ENCODE measurements at places on chromosomes 4 and X.

DNA sequence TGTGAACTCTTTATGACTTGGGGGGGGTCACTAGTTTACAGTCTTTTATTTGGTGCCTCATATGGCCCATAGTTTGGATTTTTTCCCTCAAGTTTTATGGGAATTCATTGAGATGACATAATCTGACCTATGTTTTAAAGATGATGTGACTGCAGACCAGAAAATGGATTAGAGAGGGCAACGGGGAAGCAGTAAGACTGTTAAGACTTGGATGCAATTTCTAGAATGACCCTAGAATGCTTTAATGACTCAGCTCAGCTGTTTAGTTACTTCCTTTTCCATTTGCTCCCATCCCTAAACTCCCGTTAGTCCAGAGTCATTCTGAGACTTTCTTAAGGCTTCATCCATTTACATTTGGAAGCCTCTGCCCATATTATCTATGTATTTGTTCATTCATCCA lies 59.9 kb upstream of the PDGFRA start:
- DNase-seq = no peak

GRCh38 chrX:6885396-6885795 lies 262.1 kb upstream of the STS start:
- no peak for DNase-seq

- no peak for DNase-seq
Observed at GRCh38 chr4:101292901-101293300, 54.4 kb downstream of the PPP3CA start.

- no peak for DNase-seq
Observed at GRCh38 chr4:107931775-107932321, 499 bp downstream of the CYP2U1 start.

DNA sequence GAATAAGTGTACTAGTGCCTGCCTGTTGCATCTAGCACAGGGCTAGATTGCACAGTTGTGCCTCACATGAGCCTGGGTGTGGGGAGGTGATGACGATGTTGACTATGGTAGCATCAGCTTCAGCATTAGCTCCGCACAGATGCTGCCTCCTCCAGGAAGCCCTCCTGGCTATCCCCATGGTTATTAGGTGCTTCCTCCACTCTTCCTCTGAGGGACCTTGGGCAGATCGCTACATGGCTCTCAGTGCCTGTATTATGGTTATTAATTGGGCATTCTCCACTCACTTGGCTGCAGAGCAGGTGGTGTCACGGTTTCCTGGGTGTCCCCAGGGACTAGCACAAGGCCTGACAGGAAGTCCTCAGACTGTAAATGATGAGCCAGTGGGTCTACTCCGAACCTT lies 325.6 kb downstream of the ARHGAP10 start:
- no peak for DNase-seq

DNA sequence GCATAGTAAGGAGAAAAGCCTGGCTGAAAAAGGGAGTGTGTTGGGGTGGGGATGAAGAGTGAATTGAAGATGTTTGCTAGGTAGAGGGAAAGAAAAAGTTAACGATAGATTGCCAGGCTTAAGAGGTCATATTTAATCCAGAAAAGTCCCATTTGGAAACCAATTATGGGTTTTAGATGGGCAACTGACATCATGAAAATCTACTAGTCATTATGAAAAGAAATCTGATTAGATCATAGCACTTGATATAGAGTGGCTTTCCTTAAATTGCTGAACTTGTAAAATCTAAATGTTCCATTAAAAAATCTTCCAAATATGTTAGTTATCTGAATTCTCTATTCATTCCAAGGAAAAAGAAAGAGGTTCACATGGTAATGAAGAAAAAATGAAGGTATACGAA lies 37.5 kb upstream of the IL21 start:
- no peak for DNase-seq

DNA sequence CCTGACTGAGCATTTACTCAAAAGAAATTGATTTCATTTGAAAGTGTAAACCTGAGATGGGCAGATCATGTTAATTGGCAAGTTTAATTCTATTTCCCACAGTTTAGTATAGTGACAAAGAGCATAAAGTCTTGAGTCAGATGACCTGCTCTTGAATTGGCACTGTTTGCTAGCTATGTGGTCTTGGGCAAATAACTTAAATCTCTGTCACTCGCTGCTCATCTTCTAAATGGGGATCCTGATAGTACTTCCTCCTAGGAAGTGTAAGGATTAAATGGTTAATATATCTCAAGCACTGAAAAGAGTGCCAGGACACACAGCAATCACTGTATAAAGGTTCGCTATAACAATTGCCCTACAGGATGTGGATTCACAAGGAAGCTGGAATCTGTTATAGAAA lies 242.8 kb upstream of the JADE1 start:
- no peak for DNase-seq

- no peak for DNase-seq
Observed at GRCh38 chr4:189613207-189613606, 327.5 kb upstream of the FRG1 start.

- DNase-seq = no peak
Observed at GRCh38 chr4:139715746-139716391, 50.2 kb downstream of the MGST2 start.

- no peak for DNase-seq
Observed at GRCh38 chr4:115428455-115428854, 315.0 kb upstream of the NDST4 start.

- no peak for DNase-seq
Observed at GRCh38 chr4:91340822-91341221, 962.9 kb upstream of the GRID2 start.

DNA sequence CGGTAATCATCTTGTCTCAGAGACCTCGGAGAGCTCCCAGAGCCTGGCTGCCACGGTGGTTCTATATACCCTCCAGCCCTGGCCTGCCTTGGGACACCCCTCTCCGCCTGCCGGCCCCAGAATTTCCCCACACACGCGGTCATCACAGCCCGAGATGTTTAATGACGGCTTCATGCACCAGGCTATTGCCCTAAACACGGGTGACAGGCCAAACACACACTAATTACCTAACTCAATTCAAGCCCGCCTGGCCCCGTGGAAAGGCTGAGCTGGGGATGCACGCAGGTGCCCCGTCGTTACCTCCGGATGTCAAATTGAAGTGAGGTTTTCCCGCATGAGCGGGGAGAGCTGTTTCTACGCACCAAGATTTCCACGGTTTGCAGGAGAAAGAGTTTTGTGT lies 72.9 kb upstream of the PPP2R3B start:
- no peak for DNase-seq

DNA sequence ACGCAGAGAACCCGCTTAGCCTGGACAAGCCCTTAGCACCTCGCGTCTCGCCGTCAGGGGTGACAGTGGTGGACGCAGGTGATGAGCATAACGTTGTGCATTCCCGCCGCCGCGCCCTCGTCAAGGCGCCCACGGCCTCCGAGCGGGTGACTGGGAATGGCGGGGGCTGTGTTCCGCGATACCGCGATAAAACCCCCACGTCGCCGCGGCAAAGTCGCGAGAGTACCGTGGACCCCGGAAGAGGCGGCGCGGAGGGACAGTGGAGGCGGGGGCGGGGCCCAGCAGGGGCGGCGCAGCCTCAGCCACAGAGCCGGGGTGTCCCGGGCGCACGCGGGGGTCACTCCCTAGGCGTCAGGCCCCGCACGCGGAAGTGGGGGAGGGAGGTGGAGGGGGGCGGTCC lies 53.8 kb downstream of the ZFYVE28 start:
- no peak for DNase-seq

DNA sequence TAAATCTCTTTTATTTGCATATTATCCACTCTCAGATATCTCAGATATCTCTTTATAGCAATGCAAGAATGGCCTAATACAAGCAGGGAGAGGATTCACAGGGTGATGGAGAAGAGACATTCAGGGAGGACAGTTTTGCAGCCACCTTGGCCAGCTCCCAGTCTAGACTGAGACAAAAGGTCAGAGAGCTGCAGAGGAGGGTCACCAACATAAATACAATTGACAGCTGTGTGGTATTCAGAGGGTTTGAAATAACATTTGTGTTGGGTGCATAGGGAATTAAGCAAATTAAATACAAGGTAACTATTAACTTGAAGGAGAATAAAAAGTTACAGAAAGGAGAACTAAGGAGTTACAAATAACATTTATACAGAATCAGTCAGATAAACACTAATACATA lies 189.5 kb upstream of the TAPT1 start:
- no peak for DNase-seq

- DNase-seq = peak; percentile 59
Observed at GRCh38 chr4:145545538-145546174, 64.0 kb downstream of the SMAD1 start.

DNA sequence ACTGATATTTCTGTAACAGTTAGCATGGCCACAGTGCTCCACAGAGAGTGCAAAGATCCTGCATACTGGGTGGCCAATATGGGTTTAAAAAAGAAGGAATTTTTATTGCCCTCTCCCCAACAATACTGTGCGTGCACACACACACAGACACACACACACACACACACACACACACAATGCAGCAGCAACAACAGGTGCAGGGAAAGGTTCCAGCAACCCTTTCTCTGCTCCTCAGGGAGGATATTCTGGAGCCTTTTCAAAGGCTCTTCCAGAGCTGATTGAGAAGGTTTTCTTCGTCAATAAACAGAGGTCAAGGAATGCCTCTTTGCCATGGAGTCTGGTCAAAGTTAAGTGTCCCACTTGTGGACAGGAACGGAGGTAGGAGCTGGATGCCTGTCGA lies 84.8 kb upstream of the ZFP42 start:
- no peak for DNase-seq

- no peak for DNase-seq
Observed at GRCh38 chr4:83323136-83323535, 11.5 kb downstream of the HPSE start.

- DNase-seq = no peak
Observed at GRCh38 chr4:176444741-176445140, 125.0 kb downstream of the SPCS3 start.

GRCh38 chrX:45771114-45771513 lies 570.4 kb upstream of the DIPK2B start:
- no peak for DNase-seq

GRCh38 chr4:1501754-1502500 lies 95.7 kb upstream of the NKX1-1 start:
- DNase-seq = no peak

DNA sequence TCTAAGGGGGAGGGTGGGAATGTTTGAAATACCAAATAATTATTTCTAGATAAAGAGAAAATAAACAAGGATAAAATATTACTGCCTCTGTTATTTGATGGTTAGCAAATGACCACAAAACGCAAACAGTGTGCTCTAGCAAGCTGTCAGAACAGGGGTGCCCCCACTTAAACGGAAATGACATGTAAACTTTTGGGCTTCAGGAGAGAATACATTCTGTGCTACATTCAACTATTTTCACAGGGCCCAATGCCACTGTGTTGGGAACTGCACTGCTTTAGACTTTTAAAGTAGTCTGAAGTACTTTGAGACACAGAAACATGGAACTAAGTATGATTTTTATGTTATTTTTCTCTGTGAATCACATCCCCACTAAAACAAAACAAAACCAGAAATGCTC lies 14.1 kb downstream of the CD40LG start:
- DNase-seq = no peak

GRCh38 chr4:87054900-87055299 lies 120.1 kb downstream of the AFF1 start:
- no peak for DNase-seq

- peak; percentile 65 for DNase-seq
Observed at GRCh38 chr4:38663090-38663800, 754 bp upstream of the KLF3 start.

DNA sequence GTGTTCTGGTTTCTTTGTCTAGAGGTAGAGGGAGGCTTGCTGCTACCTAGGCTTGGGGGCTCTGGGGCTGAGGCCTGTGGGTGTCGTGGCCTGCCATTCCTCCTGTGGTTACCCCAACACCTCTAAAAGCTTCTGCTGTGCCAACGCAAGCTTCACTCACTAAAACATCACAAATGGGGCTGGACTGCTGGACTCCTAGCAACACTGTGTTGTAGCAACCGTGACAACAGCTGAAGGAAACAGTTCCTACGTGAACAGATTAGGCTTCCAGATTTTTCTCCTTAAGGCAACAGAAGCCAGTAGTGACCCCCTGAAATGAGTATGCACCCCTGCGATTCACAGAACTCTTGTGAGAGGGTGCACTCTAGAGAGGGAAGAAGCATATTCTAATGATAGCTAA lies 138.3 kb upstream of the TEX13D start:
- DNase-seq = no peak

DNA sequence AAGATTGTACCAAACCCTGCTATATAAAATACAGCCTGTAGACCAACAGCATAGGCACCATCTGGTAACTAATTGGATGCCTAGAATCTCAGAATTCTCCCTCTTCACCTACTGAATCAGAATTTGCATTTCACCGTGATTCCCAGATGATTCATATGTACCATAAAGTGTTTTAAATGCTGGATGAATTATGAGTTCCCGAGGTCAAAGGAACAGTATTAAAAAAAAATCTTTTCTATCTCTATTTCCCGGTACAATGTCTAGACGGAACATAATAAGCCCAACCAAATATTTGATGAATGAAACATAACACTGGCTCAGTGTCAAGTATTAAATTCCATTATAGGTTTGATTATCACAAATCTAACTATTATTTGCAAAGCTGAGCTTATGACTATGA lies 280.0 kb downstream of the ANKRD50 start:
- no peak for DNase-seq

DNA sequence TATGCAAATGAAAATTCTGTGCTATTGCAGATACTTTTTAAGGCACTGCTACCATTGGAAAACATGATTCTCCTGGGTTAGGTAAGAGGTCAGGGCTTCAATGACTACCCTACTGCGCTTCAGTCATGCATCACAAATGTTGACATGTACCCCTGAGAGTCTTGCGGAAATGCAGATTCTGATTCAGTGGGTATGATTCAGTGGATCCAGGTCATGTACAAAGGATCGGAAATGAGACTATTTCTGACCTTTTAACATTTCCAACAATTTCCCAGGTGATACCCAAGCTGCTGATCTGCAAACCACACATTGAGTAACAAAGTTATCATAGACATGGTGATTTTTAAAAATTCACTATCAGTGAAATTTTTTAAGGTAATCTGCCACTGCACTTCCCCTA lies 62.6 kb downstream of the DDX53 start:
- DNase-seq = no peak

- peak; percentile 64 for DNase-seq
Observed at GRCh38 chr4:8580321-8581093, at the start of gene GPR78. TSS of gene GPR78 (plus strand) at chr4:8580392. CDS start at chr4:8580983, 591 bp downstream.

- DNase-seq = no peak
Observed at GRCh38 chr4:188423039-188423438, 283.8 kb downstream of the TRIML1 start.

DNA sequence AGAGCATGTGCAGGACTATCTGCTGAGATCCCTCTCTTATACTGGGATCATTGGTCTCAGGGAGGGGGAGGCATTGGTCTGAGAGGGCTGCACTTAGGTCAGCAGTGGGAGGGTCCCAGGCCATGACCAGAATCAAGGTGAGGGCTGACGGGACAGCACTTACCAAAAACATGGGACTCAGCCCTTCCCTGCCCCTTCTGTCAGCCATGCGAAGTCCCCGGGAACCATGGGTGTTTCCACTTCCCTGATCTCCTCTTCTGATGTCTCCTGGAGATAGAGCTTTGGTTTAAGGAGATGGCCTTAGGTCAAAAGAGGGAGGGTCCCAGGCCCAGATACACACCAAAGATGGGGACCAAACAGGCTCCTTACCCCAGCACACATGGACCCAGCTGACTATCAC lies 12.9 kb upstream of the HSFX1 start:
- no peak for DNase-seq

GRCh38 chr4:70531981-70532380 lies 13.6 kb downstream of the AMTN start:
- no peak for DNase-seq

- DNase-seq = no peak
Observed at GRCh38 chr4:8024073-8024786, 84.6 kb upstream of the AFAP1 start.
